ENCODE measurements at places on chromosomes 3 and 15.

DNA sequence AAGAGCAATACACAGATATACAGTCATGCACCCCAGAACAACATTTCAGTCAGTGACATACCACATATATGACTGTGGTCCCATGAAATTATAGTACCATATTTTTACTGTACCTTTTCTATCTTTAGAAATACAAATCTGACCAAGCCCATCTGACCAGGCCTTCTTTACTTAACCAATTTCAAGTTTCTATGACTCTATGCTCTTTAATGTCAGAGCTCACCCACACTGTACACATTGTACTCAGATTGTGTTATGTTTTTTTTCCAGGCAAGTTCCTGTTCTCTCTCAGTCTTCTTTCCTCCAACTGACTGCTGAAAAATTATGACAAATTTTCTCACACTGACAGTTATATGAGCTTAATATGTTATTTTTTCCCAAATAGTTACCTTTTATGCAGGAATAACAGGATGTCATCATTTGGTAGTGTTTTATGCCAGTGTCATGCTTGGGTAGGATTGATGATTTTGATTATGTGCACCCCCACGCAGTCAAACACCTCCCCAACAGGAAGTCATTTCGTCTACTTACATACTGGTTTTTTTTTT, 8.0 kb upstream of the CBLB start:
- H3K4me1 ChIP-seq, result peaks cover 27% of the 10 kb centered on the region
- H3K27ac ChIP-seq, result peak overlapping the region; percentile 81
- peaks cover 11% of the 10 kb centered on the region for H3K36me3 ChIP-seq
- no peak overlapping the region for H3K4me3 ChIP-seq
- no peak for DNase-seq

GRCh38 chr3:195855471-195856409, 44.0 kb upstream of the MUC4 start:
- H3K27ac ChIP-seq, result no peak overlapping the region
- DNase-seq, result no peak
- no peaks in the 10 kb centered on the region for H3K36me3 ChIP-seq
- peaks cover 18% of the 10 kb centered on the region for H3K4me1 ChIP-seq
- no peak overlapping the region for H3K4me3 ChIP-seq

- no peak for DNase-seq
- H3K4me1 ChIP-seq, result peaks cover 83% of the 10 kb centered on the region
- peaks cover 72% of the 10 kb centered on the region for H3K36me3 ChIP-seq
- H3K27ac ChIP-seq, result peak overlapping the region; percentile 79
- no peak overlapping the region for H3K4me3 ChIP-seq
Measured at GRCh38 chr3:52249683-52250082, 4.1 kb downstream of the PPM1M start.

DNA sequence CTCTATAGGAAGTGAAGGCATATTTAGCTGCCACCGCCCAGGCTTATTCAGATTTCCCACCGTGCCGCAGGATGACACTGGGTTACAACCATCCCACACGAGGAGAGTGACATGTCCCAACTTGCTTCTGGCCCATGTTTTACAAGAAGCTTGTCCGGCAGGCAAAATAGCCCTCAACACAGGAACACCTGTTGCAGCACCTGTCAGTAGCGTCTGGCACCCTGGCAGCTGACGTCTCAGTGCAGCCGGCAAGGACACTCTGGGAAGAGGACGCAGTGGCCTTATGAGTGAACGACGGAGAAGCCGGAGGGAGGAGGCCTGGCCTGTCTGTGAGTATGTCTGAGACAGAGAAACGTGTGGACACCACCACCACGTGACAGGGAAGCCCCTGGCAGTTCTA, 32.1 kb downstream of the FAM174B start:
- DNase-seq, result no peak
- no peaks in the 10 kb centered on the region for H3K36me3 ChIP-seq
- peaks cover 12% of the 10 kb centered on the region for H3K4me1 ChIP-seq
- no peak overlapping the region for H3K27ac ChIP-seq
- no peaks in the 10 kb centered on the region for H3K27me3 ChIP-seq
- H3K4me3 ChIP-seq, result no peak overlapping the region

DNA sequence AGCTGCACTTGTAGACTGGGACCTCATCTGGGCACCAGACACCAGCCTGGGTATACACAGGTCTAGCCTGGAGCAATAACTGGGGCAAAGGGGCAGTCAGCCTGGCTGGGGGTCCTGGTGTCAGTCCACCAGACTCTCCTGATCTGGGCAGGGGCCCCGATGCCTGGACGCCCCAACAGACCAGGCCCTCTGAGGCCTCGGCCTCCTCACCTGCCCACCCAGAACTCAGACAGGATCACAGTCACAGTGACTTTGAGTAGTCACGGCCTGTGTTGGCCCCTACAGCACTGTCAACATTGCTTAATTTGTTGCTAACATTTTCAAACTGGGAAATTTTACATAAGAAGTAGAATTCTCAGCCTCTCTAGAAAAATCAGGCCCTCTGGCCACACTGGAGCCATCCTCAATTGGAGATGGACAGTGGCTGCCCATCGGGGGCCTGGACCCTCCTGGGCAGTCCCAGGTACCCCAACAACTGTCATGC, 5.8 kb downstream of the TWF2 start:
- no peak overlapping the region for H3K4me3 ChIP-seq
- no peaks in the 10 kb centered on the region for H3K27me3 ChIP-seq
- peaks cover 63% of the 10 kb centered on the region for H3K4me1 ChIP-seq
- peaks cover 52% of the 10 kb centered on the region for H3K36me3 ChIP-seq
- peak overlapping the region; percentile 25 for H3K27ac ChIP-seq
- no peak for DNase-seq

DNA sequence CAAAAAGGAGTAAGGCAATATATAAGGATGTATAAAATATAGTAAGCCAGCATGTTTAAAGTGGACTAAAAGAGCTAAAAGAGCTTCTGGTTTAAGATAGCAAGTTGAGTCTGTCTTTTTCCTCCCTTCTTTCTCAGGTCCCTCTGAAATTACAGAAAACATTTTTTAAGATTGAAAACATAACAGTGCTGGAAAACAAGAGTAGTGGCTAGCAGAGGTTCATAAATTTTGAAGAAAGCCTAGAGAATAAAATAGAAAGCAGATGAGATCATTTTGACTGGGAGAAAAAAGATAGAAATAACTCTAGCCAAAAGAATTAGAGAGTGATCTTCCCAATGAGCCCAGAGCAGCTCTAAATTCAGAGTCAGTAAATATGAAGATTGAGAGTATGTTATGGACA, 41.9 kb downstream of the ATP8B4 start:
- no peaks in the 10 kb centered on the region for H3K27me3 ChIP-seq
- no peaks in the 10 kb centered on the region for H3K4me1 ChIP-seq
- no peak overlapping the region for H3K27ac ChIP-seq
- no peak for DNase-seq

GRCh38 chr3:130760922-130761321, 14.3 kb upstream of the PIK3R4 start:
- H3K27ac ChIP-seq, result no peak overlapping the region
- no peaks in the 10 kb centered on the region for H3K36me3 ChIP-seq
- DNase-seq, result no peak
- peaks cover 13% of the 10 kb centered on the region for H3K4me1 ChIP-seq
- no peak overlapping the region for H3K4me3 ChIP-seq
- H3K27me3 ChIP-seq, result peaks cover 3% of the 10 kb centered on the region

DNA sequence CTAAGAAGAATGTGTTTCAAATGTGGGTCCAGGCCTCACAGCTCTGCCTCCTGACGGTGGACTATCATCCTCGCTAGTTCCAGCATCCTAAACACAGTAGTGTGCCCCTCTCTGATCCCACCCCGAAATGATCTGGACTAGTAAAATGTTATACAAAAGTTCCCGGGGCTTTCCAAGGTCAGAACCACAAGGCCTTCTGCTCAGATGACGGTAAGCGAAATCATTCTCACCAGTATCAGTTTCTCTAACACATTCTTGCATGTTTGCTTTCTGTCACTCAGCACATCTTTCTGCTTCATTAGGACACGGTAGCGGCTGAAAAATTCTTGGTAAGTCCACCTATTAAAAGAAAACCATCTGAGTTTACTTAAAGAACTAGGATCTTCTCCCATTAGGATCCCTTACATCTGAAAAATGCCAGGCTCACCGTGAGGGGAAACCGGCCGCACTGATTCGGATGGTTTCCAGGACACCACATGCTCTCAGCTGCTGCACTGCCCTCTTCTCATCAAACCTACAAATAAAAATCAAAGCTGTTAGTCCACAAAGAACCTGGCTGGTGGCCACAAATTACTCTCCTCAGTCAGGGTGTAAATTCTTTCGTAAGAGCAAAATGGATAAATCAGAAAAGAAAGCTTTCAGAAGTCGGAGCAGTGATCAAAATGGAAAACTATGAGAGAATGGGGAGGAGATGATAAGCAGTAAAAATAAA, 83.9 kb upstream of the MYO5C start:
- peaks cover 5% of the 10 kb centered on the region for H3K4me1 ChIP-seq
- H3K36me3 ChIP-seq, result peaks cover 55% of the 10 kb centered on the region
- no peak for DNase-seq

DNA sequence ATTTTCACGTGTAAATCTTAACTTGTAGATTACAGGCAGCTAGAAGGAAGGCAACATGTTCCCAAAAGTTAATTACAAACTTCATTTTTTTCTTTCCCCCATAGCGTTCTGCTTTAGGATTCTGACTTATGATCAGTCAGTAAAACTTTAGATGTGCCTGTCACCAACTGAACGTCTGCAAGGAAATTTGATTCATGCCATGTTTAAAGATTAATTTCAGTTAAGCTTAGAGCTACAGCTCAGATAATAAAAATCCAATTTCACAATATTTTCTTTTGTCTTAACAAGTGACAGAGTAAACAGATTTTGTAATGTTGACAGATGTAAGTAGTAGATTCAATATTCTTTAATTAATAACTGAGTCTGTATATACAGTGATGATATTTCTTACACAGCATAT, 253.1 kb downstream of the NFKBIZ start:
- no peaks in the 10 kb centered on the region for H3K36me3 ChIP-seq
- no peaks in the 10 kb centered on the region for H3K27me3 ChIP-seq
- H3K27ac ChIP-seq, result no peak overlapping the region
- no peak for DNase-seq
- peaks cover 8% of the 10 kb centered on the region for H3K4me1 ChIP-seq

GRCh38 chr3:46965151-46965550, 11.4 kb downstream of the CCDC12 start:
- no peak overlapping the region for H3K4me3 ChIP-seq
- H3K4me1 ChIP-seq, result peaks cover 74% of the 10 kb centered on the region
- peaks cover 41% of the 10 kb centered on the region for H3K36me3 ChIP-seq
- no peaks in the 10 kb centered on the region for H3K27me3 ChIP-seq

- H3K27me3 ChIP-seq, result no peaks in the 10 kb centered on the region
- no peak overlapping the region for H3K27ac ChIP-seq
- H3K4me3 ChIP-seq, result no peak overlapping the region
- no peaks in the 10 kb centered on the region for H3K4me1 ChIP-seq
Measured at GRCh38 chr15:26805470-26805869, 32.6 kb upstream of the GABRB3 start.

GRCh38 chr15:67051088-67052045, 14.0 kb upstream of the SMAD3 start:
- no peak overlapping the region for H3K4me3 ChIP-seq
- H3K27me3 ChIP-seq, result no peaks in the 10 kb centered on the region
- peak overlapping the region; percentile 78 for H3K27ac ChIP-seq
- DNase-seq, result no peak
- peaks cover 52% of the 10 kb centered on the region for H3K4me1 ChIP-seq

- no peak for DNase-seq
- H3K36me3 ChIP-seq, result no peaks in the 10 kb centered on the region
- H3K4me3 ChIP-seq, result no peak overlapping the region
Measured at GRCh38 chr15:93382200-93382820, 293.3 kb upstream of the RGMA start.

GRCh38 chr3:107916171-107916570, 174.7 kb downstream of the CD47 start:
- H3K27ac ChIP-seq, result no peak overlapping the region
- no peak for DNase-seq
- peaks cover 21% of the 10 kb centered on the region for H3K27me3 ChIP-seq
- peaks cover 7% of the 10 kb centered on the region for H3K4me1 ChIP-seq
- no peaks in the 10 kb centered on the region for H3K36me3 ChIP-seq

DNA sequence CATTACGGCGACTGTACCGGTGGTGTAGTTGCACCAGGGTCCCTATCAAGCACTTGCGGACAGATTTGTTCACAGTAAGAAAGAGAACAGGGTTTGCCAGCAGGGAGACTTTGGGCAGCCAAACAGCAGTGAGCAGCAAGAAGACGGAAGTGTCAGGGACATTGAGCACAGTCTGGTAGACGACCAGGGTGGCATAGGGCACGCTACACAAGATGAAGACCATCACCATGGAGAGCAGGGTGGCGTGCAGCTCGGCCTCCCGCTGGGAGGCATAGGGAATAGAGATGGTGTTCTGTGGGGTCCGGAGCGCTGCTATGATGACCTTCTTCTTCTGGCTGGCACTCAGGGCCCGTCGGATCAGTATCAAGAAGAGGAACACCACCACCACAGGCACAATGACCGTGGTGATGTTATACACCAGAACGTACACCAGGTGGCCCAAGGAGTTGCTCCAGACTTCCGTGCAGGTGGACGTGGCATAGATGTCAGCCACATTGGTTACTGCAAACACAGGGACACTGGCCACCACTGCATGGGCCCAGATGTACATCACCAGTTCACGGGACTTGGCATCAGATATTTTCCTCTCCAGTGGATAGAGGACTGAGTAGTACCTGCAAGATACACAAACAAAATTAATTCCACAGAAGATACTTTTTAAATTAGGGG, 19.1 kb upstream of the FSIP1 start:
- H3K4me3 ChIP-seq, result no peak overlapping the region
- peaks cover 17% of the 10 kb centered on the region for H3K27me3 ChIP-seq
- no peaks in the 10 kb centered on the region for H3K4me1 ChIP-seq
- H3K36me3 ChIP-seq, result no peaks in the 10 kb centered on the region

Measured in activated CD4-positive, alpha-beta T cell treated with anti-CD3 and anti-CD28 coated beads, Interleukin-2, amount 10 ng/mL, durations not matched to agents 7 days and 5 days (primary cell).